WTC11 (cell line): ENCODE measurements at places on chromosomes 16 and 17.
A peak's percentile ranks its signal among the peaks of the same experiment; 100 is the strongest.

GRCh38 chr17:28508211-28508724 is 2.1 kb downstream of the FOXN1 start:
- no peak for DNase-seq

DNA sequence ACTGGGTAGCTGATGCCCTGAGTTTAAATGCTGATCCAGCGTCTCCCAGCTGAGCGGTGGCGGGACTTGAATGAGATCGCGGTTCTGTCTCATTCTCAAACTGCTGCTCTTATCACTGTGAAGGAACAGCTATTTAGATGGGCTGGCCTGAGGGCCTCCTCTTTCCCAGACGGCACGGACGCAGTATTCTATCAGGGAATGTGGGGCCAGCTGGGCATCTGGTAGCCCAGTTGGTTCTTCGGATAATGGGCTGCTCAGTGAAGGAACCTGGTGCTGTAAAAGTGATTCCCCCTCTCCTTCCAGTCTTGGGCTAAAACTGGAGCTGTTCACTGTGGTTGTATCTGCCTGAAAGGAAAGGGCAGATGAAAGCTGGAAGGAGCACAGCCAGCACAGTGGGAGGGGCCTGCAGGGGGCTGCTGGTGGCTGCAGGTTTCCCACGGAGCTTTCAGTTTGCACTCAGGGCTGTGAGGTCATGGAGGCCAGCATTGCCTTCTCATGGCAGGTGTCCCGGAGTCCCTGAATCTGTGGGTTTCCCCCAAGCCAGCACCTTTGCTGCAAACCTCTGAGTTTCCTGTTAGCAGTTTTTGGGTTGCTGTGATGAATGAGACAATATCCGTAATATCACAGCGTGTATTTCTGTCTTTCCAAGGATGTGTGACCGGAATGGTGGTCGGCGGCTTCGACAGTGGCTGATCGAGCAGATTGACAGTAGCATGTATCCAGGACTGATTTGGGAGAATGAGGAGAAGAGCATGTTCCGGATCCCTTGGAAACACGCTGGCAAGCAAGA is 3.6 kb downstream of the IRF8 start:
- no peak for DNase-seq

DNA sequence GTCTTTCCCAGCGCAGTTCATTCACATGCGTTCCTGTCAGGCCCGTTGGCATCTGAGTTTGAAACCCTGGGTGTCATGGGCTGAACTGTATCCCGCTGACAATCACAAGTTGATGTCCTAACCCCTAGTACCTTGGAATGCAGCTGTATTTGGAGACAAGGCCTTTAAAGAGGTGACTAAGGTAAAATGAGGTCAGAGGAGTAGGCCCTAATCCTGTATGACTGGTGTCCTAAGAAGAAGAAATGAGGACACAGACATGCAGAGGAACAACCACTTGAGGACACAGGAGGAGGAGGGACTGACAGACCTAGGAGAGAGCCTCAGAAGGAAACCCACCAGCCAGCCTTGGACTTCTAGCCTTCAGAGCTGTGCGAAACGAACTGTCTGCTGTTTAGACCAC is 33.1 kb downstream of the TRPV2 start:
- DNase-seq, result no peak

DNA sequence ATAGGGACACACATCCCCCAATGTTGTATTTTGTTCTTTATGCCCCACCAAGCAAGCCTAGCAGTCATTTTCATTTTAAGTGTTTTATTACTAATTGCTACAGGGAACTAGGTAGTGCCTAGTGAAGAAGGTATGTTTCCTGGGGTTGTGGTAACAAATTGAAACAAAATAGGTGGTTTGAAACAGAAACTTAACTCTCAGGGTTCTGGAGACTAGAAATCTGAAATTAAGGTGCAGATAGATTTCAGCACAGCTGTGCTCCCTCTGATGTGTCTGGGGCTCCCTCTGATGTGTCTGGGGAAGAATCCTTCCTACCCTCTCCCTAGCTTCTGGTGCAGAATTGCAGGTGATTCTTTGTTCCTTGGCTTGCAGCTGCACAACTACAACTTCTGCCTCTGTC is 390.1 kb downstream of the ZFHX3 start:
- DNase-seq, result no peak

- no peak for DNase-seq
These were observed 56.1 kb upstream of the BCAR1 start for GRCh38 chr16:75307506-75307905.

- no peak for DNase-seq
These were observed 32.9 kb downstream of the HS3ST3A1 start for GRCh38 chr17:13568582-13569397.

GRCh38 chr17:17661834-17662385 is 19.3 kb upstream of the RAI1 start:
- DNase-seq, result no peak

DNA sequence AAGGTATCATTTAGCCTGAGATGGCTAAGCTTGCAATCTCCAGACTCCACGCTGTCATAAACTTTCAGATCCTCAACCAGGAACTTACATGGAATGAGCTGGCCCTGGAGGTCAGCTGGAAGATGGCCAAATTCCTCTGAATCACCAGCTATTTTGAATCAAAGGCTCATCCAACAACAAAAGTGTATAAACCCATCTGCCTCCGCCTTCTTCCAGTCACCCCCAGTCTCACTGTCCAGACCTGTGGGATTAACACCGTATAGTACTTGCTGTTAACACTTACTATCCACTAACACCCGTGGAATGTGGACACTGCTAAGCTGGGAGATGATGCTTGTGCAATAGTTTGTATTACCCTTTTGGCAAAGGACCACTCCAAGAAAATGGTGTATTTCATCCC is 1.9 kb upstream of the LCMT1 start:
- no peak for DNase-seq

GRCh38 chr17:4497101-4497824 is 1.4 kb upstream of the SPNS2 start:
- DNase-seq, result no peak

GRCh38 chr16:21710938-21711337 is 47.2 kb downstream of the OTOA start:
- no peak for DNase-seq

- no peak for DNase-seq
These were observed 16.2 kb upstream of the KIFC3 start for GRCh38 chr16:57818377-57819064.

GRCh38 chr16:75267631-75268264 is 16.3 kb upstream of the BCAR1 start:
- DNase-seq, result no peak

DNA sequence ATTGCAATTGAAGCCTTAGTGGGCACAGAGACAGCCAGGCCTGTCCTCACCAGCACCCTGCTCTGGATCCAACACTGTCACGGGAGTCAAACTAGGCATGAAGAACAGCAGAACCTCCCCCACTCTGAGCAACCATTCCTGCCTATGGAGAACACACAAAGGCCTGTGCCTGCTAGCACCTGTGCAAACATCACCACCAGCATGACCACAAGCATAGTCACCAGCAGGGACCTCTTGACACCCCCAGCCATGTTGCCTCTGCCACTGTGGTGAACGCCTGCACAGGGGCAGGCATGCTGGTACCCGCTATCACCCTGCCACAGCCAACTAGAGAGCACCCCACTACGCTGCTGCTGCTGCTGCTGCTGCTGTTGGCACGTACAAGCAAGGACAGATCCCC is 51.7 kb downstream of the CMC2 start:
- no peak for DNase-seq

- DNase-seq, result peak; percentile 8
These were observed 213.2 kb downstream of the C16orf78 start for GRCh38 chr16:49586466-49587450.

DNA sequence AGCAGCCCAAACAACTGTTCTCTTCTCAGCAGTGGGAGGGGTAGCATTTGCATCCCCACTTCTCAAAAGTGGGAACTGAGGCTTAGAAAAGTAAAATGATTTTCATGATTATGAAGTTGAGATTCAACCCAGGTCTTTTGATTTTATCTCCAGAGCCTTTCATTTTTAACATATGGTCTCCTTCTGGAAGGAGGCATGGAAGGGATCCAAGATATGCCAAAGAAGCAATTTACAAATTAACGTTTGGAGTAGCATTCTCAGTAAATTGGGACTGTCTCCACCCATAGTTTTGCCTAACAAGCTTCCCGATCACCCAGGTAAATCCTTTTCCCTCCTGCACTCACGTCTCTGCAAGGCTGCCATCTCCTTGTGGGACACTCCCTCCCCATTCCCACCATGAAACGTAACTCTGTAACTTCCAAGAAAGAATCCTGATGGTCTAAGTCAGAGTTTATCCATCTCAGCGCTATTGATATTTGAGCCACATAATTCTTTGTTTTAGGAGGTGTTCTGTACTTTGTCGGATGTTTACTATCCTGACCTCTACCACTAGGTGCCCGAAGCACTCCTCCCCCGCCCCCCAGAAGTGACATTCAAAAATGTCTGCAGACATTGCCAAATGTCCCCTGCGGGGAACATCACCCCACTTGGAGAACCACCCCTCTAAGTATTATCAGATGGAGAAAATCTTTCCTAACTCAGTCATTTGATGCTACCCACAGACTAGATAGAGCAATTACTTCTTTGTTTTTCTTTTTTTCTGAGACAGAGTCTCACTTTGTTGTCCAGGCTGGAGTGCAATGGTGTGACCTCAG is 32.9 kb upstream of the NFAT5 start:
- DNase-seq, result no peak

- DNase-seq, result no peak
These were observed 3.4 kb downstream of the ZNF688 start for GRCh38 chr16:30567991-30568638.

DNA sequence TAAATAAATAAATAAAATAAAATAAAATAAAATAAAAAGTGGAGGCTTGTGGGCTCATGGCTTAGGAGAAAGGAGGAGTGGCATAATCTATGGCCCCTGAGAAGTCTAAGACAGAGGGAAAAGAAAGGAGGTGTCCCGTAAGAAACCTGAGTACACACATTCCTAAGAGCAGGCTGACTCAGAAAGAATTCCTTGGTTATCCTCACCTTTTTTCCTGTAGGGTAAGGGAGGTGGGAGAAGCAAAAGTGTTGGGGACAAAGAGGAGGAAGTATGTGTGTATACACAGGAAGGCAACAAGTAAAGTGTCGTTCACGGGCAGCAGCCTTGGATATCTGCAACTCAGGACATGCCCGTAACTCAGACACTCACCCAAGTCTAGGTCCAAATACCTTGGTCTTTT is 29.3 kb downstream of the MARF1 start:
- no peak for DNase-seq

DNA sequence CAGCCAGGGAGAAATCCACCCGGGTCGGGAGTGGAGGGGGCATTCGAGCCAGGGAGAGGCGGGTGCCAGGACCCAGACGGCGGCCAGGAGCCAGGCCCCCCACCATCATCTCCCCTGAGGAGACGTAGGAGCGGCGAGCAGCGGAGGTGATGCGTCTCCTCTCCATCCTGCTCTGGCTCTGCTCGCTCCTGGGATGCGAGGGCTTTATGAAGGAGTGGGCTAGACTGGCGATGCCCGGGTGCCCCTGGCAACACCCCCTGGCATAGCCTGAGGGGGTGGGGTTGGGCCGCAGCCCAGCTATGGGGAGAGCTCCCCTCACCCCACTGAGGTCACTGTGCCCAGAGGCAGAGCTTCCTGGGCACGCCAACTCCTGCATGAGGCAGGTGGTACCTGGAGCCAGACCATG is at the start of gene GFAP:
GFAP (minus strand) TSS at position 180 of the 406 bp plus-strand sequence; CDS start at position 166, 14 bp downstream.
- no peak for DNase-seq

DNA sequence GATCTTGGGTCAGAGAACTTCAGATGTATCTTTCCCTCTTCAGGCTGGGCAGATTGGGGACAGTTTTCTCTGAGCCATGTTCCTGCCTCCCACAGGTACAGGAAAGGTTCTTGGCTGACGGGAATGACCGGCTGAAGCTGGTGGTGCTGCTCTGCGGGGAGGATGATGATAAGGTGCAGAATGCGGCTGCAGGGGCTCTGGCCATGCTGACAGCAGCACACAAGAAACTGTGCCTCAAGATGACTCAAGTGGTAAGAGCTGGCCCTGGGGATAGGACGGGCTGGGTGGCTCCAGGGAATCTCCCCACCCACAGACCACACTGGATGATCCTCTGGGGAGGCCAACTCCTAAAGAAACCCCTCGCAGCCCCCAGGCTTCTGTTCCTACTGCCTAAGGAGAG is 10.9 kb downstream of the SLC35G3 start:
- DNase-seq, result no peak

DNA sequence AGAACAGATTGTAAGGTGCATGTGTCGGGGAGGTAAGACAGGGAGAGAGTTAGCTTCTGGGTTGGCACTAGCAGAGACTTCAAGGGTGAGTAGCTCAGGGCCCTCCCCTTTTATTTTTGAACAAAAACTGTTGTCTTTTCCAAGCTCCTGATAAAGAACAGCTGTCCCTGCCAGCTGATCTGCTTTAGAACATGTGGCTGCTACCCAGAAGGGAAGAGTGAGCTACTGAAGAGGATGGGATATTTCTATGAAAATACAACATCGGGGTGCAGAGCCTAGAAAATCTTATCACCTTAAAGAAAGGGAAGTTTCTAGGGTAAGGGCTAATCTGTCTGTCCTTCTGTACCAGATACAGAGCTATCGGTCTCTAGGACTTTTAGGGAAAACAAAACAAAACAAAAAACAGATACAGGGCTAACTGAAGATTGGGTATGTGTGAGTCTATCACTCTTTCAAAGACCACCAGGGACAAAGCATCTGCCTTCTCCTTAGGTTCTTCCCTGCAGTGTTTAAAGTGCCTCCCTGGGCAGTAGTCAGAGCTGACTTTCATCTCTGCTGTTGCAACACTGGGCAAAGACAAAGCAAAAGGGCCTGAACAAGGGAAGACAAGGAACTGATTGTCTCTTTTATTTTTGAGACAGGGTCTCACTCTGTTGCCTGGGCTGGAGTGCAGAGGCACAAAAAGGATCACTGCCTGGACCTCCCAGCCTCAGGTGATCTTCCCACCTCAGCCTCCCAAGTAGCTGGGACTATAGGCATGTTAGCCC is 5.0 kb upstream of the DHRS13 start:
- DNase-seq, result no peak
